Activated CD4-positive, alpha-beta T cell treated with anti-CD3 and anti-CD28 coated beads, Interleukin-2, amount 50 U/mL, for 4 hours (primary cell): ENCODE measurements at places on chromosomes 6 and 20.
A peak's percentile ranks its signal among the peaks of the same experiment; 100 is the strongest.

DNA sequence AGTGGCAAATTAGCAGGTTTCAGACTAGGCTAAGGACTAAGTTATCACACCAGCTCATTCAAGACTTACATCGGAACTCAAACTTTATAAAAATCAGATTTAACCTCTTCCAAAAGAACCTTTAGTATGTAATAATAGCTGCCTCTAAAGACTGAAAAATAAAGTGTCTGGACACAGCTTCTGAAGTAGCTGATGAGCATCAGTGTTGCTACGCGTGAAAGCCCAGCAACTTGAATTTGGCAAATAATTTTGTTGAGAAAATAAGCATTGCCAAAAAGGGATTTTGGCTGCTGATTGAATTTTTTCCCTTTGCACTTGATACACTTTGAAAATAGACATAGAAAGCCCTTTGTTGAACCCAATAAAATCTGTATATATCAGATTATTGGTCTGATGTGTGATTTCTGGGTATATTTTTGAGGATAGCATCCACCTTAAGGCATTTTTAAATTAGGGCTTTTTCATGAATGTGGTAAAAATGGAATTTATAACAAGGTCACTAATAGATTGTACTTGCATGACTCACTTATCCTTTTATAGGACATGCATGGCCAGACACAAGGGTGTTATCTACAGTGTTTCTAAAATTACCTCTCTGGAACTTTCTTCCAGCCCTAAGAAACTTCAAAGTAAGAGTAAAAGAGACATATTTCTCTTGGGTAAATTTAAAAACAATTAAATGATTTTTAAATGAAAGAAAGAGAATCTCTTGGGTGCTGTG, 350.4 kb downstream of the TENT5A start:
- no peak for DNase-seq

GRCh38 chr6:35300848-35301247, 3.2 kb downstream of the DEF6 start:
- DNase-seq = no peak

DNA sequence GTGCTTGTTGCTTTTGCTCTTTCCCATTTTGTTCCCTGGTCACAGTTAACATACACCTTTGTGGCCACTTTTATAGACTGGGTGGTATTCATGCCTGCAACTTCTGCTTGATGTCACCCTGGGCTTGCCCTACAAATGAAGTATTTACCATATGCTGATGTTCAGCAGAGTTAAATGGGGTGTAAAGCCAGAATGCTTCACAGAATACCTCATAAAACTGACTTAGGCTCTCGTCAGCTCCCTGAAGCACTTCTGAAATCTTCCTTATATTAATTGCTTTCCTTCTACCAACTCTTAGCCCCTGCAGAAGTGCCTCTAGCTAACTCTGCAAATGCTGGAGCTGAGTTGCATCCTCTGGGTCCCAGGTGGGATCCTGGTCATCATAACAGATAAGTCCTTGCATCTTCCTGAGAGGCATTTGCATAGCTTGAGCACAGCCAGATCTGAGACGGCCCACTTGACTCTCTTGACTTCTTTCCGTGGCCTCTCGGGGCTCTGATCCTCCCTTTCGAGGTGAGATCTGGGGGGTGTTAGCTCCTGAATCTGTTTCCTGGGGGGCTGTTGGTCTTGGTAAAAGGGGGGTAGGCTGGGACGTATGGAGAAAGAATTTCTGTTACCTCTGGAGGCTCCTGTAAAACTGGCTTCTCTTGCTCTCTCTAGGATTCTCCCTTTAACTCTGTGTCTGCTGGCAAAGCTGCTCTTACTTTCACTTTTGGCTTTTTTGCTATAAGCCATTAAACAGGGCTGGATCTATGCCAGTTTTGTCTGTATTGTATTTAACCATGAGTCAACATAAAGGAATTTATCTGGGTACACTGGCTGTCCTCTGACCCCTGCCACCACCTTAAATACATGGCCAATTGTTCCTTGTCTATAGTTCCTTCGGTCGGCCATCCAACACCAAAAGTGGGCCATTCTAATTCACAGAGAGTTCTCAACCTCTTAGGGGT, 223.0 kb upstream of the SYNCRIP start:
- no peak for DNase-seq

- DNase-seq = no peak
Observed at GRCh38 chr20:46699651-46700359, 9.6 kb upstream of the SLC2A10 start.

GRCh38 chr6:108835218-108835850, 12.9 kb upstream of the ARMC2 start:
- DNase-seq = peak; percentile 83

- no peak for DNase-seq
Observed at GRCh38 chr6:156474507-156475120, 302.6 kb upstream of the ARID1B start.

DNA sequence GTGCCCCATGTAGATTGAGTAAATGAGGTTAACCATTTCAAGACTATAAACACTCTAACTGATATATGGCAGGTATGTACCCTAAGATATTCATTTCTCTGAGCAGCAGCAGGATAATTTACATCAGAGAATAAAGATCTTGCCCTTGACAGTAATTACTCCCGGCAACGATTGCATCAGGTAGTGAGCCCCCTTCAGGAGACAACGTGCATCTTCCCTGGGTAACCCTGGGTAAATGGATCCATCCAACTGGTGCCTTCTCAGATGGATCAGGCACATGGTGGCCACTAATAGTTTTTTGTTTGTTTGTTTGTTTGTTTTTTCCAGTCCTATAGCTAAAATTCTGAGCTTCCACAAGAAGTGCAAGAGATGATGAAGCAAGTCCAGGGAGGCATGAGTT, 469.4 kb upstream of the SLC35B3 start:
- no peak for DNase-seq

DNA sequence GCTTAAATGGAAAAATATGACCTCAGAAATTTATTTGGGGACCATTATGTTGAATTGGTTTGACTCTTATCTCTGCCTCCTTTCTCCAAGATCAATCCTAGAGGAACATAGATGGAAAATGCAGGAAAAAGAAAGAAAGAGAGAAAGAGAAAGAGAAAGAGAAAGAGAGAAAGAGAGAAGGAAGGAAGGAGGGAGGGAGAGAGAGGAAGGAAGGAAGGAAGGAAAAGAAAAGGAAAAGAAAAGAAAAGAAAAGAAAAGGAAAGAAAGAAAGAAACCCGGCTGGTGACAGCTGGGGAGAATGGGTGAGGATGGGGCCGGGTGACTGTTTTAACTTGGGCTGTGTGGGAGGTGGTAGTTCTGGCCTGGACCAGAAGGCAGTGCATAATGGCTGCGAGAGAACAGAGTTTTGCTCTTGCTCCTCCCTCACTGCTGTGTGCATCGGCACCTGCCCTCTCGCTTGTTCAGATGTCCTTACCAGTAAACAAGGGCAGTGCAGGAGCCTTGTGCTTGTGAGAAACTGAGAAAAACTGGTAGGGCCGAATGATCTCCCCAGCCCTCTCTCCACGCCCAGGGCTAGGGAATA, 24.7 kb downstream of the GLO1 start:
- DNase-seq = no peak

DNA sequence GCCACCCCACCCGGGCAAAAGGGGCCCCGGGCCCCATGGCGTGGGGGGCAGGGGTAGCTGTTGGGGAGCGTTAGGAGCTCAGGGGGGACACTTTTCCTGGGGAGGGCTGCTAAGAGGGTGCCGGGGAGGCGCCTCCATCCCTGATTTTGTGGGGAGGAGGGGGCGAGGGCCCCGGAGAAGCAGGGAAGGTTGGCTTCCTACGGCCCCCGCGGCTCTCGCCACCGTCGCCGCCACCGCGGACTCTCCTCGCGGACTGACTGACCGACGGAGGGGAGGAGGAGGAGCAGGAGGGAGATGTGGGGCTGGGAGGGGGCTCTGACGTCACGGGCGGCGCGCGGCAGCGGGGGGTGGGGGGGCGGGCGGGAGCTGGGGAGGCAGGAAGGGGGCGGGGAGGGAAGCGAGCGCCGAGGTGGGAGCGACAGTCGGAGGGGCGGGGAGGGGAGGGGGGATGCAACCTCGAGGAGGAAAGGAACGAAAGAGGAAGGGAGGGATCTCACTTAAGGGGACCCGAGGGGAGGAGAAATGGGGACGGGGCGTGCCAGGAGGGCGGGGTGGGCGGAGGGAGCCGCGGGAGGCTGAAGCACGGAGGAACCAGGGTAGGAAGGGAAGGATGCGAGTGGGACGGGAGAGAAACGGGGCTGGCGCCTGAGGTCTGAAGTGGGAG, 5.1 kb downstream of the GABBR1 start:
- DNase-seq = peak; percentile 41

GRCh38 chr20:51884561-51884960, 82.2 kb upstream of the SALL4 start:
- no peak for DNase-seq

DNA sequence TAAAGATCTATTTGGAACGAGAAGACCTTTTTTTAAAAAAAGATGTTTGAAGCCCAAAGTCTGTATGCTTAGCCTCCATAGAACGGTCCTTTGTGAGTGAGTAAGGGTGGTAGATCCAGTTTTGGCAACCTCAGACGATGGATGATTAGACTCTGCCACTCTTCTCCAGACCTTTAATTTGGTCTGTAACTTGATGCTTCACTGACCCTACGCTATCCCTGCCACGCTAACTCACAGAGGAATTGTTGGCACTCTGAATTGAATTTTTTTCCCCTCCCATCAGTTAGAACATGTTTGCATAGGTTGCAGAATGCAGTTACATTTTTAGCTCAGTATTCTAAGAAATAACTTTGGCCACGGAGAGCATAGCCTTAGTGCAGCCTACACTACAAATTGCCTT, 15.8 kb upstream of the DEK start:
- no peak for DNase-seq

GRCh38 chr6:33247977-33248642, 23.6 kb downstream of the VPS52 start:
- peak; percentile 94 for DNase-seq

- DNase-seq = no peak
Observed at GRCh38 chr6:108633436-108633835, 72.7 kb downstream of the FOXO3 start.

DNA sequence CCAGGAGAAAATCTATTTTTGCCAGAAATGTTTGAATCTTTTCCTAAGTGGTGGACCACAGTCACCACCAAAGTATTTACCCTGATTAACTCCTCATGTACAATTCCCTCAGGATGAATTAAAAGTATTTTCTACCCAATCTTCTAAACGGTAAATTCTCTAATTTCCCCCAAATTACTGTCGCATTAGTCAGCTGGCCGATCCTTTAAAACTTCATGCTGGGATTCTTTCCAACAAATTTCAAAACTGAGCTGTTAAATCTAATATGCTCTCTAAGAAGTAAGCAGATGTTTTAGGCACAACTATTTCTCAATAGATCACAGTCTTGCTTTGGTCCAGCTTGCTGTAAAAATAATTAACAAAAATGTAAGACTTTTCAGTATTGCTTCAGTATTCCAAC, 447.2 kb downstream of the FRK start:
- DNase-seq = no peak

- no peak for DNase-seq
Observed at GRCh38 chr6:151112130-151112529, 127.6 kb upstream of the AKAP12 start.

DNA sequence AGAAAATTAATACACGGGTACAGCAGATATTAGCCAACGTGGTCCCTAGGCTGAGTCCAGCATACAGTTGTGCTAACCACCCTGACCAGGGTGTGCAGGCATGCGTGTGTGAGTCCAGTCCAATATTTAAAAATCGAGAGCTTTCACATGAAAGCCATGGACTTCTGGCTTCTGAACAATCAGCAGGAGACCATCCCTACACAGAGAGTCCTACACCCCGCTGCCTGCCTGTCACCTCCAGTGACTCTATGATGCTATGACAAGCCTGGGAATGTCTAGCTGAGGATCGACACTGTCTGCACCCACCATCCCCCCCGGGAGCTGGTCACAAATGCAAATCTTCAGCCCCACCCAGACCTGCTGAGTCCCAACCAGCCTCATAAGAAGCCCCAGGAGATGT, 7.9 kb downstream of the ACSS1 start:
- no peak for DNase-seq

DNA sequence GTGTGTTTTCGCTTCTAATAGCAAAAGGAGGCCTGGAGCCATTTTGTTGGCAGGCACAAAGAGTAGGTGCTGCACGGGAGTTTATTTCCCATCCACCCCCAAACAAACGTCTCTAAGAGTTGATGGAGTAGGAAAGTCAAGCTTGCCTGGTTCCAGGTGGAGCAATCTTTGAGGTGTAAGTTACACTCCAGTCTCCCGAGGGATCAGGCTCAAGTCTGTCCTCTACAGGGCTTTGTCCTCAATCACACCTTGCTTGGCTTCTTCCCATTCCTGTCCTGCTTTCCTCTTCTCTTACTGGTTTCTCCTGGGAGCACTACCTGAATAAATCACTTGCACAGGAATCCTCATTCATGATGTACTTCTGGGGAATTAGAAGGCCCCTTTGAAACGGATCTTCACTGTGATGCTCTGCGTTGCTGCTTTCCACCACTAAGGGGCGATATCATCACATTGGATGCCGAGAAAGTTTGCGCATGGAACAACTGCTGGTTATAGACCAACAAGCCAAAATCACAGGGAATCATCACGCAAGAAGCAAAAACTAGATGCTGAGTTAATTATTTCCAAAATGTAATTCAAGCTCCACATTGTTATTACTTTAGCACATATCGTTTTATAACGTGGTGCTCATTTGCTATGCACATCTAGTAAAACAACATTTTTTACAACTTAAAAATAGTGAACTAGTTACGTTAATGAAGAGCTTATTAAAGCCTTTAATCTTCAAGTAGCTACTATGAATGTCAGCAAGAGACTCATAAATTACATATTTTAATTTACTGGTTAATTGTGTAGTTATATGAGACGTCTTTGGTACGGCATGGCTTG, 156.8 kb downstream of the DNAH8 start:
- peak; percentile 64 for DNase-seq

DNA sequence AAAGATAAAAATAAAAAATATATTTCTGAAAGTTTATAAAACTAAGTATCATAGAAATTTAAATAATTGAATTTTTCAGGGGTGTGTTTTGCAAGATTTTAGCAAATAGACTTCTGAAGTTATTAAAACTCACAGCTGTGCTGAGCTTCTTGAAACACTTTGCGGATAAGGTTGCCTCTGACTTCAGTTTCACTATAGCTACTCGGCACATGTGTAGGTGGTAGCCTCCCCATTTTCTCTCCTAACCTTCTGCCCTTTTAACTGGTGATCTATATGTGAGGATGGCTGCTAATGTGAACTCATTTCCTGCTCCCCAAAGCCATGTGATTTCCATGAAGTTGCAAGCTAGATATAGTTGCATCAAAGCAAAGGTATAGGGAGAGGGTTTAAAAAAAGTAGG, 129.3 kb upstream of the STMND1 start:
- DNase-seq = no peak
